ENCODE measurements at places on chromosomes 5 and 9. TPM values are rescaled to one million over a fixed set of nuclear protein-coding genes. Genes with fewer than 3 reads are reported as not detected.

DNA sequence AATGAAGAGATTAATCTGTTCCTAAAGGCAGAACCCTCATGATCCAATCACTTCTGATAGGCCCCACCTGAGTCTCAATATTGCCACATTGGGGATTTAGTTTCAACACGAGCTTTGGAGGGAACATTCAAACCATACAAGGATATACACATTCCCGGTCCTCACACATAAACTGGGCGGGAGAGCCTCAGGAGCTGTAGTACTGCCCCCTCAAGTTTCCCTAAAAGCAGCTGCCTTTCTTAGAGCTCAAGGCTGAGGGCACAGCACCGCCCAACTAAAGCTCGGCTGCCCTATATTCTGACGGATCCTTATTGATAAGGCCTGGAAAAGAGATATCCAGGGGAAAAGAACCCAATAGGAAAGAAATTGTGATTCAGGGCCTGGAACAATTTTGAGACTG, 83.0 kb downstream of the GADD45G start:
- no peak for DNase-seq

The PTPRD gene
- total RNA-seq = 17.2 TPM

- no peak for DNase-seq
Observed at GRCh38 chr5:71836559-71837112, 117.6 kb downstream of the CARTPT start.

The RANBP6 gene
- 15.3 TPM for total RNA-seq

- DNase-seq = no peak
Observed at GRCh38 chr5:174690271-174690670, 34.1 kb upstream of the MSX2 start.

DNA sequence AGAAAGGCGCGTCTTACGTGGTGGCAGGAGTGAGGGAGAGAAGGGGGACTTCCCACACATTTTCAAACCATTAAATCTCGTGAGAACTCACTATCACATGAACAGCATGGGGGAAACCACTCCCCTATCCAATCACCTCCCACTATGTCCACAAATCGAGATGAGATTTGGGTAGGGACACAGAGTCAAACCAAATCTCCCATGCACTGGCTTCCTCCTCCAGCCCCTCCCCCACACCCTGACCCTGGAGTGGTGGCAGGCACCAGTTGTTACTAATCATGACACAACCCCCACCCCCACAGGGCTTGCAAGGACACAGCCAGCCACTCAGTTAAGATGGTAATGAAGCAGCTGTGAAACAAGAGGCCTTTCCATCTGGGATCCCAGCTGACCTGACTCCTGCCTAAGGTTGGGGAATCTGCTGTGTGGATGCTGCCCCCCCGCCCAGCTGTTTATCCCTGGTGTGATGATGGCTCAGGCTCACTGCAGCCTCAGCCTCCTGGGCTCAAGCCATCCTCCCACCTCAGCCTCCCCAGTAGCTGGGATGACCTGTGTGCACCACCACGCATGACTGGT, 57.1 kb upstream of the FUBP3 start:
- DNase-seq = no peak

The DNM1 gene
- 8.8 TPM for total RNA-seq

DNA sequence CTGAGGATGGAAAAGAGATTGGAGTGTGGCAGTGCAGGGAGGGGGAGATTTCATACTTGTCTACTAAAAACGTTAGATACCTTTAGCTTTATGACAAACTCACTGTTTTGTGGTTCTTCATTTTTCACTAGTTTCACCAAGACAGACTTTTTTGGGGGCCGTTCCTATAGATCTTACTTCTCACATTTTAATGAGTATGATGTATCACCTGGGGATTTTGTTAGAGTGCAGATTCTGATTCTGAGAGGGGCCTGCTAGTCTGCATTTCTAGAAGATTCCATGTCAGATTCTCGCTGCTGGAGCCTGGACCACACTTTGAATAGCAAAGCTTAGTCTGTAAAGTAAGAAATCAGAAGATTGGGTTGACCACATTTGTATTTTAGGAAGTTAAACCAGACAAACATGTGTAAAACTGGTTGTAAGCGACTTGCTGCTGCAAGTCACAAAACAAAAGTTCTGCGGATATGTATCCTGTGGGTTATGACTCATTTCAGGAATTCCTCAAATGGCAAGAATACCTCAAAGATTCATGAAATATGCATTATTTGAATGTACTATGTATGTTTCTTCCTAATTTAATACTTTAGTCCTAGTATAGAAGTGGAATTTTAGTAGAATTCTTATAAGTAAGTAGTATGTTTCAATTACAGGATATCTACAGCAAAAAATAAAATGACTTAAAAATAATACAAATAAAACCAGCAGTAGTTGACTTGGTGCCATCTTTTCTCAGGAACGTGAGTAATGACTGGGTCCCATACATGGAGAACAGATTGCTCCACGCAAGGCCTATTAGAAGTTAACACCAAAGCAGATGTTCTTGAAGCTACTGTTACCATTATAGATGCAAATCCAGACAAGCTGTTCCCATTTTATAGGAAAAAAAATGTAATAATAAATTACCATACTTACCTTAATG, 27.8 kb downstream of the NFIL3 start:
- DNase-seq = no peak

DNA sequence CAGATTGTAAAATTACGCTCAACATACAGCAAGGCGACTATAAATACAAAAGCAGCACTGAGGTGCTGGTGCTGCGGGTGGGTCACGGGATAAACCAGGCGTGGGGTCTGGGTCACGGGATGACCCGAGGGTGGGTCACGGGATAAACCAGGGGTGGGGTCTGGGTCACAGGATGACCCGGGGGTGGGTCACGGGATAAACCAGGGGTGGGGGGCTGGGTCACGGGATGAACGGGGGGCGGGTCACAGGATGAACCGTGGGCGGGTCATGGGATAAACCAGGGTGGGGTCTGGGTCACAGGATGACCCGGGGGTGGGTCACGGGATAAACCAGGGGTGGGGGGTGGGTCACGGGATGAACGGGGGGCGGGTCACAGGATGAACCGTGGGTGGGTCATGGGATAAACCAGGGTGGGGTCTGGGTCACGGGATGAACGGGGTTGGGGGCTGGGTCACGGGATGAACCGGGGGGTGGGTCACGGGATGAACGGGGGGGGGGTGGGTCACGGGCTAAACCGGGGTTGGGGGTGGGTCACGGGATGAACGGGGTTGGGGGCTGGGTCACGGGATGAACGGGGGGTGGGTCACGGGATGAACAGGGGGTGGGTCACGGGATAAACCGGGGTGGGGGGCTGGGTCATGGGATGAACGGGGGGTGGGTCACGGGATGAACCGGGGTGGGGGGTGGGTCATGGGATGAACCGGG, 30.2 kb upstream of the SLC9A3 start:
- no peak for DNase-seq

DNA sequence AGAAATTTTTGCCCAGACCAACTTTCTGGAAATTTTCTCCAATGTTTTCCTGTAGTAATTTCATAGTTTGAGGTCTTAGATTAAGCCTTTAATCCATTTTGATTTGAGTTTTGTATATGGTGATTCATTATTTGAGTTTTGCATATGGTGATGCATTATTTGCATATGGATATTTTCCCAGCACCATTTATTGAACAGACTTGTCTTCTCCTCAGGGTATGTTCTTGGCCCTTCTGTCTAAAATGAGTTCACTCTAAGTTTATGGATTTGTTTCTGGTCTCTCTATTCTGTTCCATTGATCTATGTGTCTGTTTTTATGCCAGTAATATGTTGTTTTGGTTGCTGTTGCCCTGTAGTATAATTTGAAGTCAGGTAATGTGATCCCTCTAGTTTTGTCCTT, 139.3 kb downstream of the SLC25A46 start:
- no peak for DNase-seq

The LTC4S gene
- 20.1 TPM for total RNA-seq

GRCh38 chr5:62000646-62001045, 305.4 kb upstream of the KIF2A start:
- no peak for DNase-seq

GRCh38 chr9:114612272-114612923, 1.3 kb downstream of the TMEM268 start:
- no peak for DNase-seq

- no peak for DNase-seq
Observed at GRCh38 chr9:84945878-84946538, 276.5 kb downstream of the NTRK2 start.

All from lower lobe of right lung (tissue), 2 donors.